ENCODE measurements at places on chromosomes 4 and X. TPM values are rescaled to one million over a fixed set of nuclear protein-coding genes. Genes with fewer than 3 reads are reported as not detected.

DNA sequence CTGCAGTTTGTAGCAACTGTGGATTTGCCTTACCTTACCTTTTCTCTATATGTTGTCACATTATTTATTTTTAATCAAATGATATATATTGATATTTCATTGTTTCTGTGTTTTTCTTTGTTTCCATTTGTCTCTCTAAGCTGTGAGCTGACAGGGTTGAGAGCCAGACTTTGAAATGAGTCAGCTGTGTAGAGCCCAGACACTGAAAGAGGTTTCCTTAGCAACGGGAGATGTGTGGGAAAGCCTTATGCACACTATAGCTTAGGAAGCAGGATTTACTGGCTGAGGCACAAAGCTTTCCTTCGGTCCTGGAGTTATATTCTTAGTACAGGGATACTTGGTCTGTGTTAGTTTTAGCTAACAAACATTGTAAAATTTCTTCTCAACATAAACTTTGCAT is 192.2 kb downstream of the FGF13 start:
- no peak for DNase-seq

PDE5A gene
- total RNA-seq = 44.6 TPM

PARM1 gene
- 6.4 TPM for total RNA-seq

GRCh38 chrX:70139736-70140135 is 6.5 kb downstream of the IGBP1 start:
- DNase-seq = no peak

H2AZ1 gene
- total RNA-seq = 322 TPM

- peak; percentile 65 for DNase-seq
Observed at GRCh38 chrX:107205770-107206696, at the start of the genes DNAAF6 and NUP62CL. DNAAF6 (plus strand) TSS chrX:107206611; CDS start chrX:107212876, 6,265 bp downstream. NUP62CL (minus strand) TSS chrX:107206433; CDS start chrX:107175146, 31,287 bp downstream.

TGIF2LX gene
- not detected for total RNA-seq

- no peak for DNase-seq
Observed at GRCh38 chrX:21960569-21961541, 20.3 kb downstream of the SMS start.

- DNase-seq = no peak
Observed at GRCh38 chr4:119152741-119153140, 17.1 kb downstream of the MYOZ2 start.
